ENCODE measurements at places on chromosomes 12 and 14.

DNA sequence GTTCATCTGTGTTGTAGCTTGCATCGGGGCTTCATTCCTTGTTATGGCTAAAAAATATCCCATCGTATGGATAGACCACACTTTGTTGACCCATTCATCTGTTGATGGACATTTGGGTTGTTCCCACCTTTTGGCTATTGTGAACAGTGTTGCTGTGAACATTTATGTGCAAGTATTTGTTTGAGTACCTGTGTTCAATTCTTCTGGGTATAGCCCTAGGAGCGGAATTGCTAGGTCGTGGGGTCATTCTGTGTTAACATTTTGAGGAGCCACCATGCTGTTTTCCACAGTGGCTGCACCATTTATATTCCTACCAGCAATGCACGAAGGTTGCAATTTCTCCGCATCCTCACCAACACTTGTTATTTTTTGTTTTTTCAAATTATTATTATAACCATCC is 23.0 kb upstream of the NCOR2 start:
- no peaks in the 10 kb centered on the region for H3K27me3 ChIP-seq
- no peak overlapping the region for H3K4me3 ChIP-seq
- no peaks in the 10 kb centered on the region for H3K4me1 ChIP-seq
- DNase-seq: no peak
- H3K36me3 ChIP-seq: no peaks in the 10 kb centered on the region
- no peak overlapping the region for H3K27ac ChIP-seq

GRCh38 chr12:89977405-89978085 is 268.9 kb upstream of the ATP2B1 start:
- no peak for DNase-seq
- no peaks in the 10 kb centered on the region for H3K4me1 ChIP-seq
- no peak overlapping the region for H3K27ac ChIP-seq
- no peak overlapping the region for H3K4me3 ChIP-seq
- no peaks in the 10 kb centered on the region for H3K27me3 ChIP-seq

DNA sequence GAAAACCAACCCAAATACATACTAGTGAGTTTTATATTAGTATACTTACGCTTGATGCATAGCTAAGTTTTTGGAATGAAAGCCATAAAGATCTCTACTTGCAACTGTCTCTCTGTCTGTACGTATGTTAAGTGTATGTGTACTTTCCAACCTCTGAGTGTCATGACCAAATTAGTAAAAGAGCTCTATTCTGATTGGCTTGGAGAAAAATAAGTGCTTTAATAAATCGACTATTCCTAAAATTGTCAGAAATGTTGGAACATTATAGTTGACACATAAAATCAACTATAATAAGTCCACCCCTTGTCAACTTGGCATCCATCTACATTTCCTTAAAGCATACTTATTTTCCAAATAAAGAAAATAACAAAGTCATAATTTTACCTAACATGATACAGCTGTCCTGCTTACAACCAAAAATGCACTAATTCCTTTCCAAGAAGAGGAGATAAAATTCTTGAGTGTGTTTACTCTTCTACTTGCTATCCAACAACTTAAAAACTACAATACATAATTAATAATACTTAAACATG is 507.4 kb upstream of the ATP2B1 start:
- H3K36me3 ChIP-seq: no peaks in the 10 kb centered on the region
- H3K27ac ChIP-seq: no peak overlapping the region
- no peaks in the 10 kb centered on the region for H3K4me1 ChIP-seq
- H3K4me3 ChIP-seq: no peak overlapping the region
- DNase-seq: no peak

DNA sequence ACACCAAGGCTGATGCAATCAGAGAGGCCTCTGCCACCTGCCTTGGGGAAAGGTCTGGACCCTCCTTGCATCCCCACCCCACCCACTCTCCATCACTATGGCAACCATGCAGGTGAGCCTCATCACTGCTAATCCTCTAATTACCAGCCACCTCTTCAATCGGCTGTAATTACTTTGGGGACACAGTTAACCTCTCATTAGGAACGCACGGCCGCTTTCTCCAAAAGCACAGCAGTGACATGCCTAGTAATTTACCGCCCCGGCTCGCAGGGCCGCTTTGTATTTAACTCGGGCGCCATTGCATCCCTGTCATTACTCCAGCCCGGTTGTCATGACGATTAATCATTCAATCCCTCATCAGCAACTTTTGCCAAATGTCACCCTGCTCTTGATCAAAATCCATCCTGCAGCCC is 36.3 kb upstream of the FAM222A start:
- H3K27me3 ChIP-seq: no peaks in the 10 kb centered on the region
- H3K36me3 ChIP-seq: no peaks in the 10 kb centered on the region
- DNase-seq: no peak
- H3K27ac ChIP-seq: no peak overlapping the region
- no peak overlapping the region for H3K4me3 ChIP-seq

DNA sequence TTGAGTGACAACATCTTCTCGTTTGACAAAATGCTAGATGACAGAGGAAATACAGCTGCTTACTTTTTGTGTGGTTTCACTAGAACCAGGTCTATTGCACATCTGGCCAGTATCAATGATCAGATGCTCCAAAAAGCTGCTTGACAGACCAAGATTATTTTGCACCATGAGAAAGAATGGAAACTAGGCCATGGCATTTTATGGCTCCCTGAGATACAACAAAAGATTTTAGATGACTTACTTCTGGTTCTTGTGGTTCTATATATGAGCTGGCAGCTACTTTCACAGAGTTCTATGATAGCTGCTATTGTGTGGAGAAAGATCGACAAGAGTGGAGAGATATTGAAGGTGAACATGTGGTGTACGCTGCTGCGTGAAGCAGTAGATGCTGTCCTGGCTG is 25.9 kb upstream of the PPFIBP1 start:
- H3K4me3 ChIP-seq: no peak overlapping the region
- DNase-seq: no peak
- no peaks in the 10 kb centered on the region for H3K27me3 ChIP-seq
- H3K4me1 ChIP-seq: no peaks in the 10 kb centered on the region

GRCh38 chr12:100382338-100382737 is 25.5 kb downstream of the SLC17A8 start:
- no peaks in the 10 kb centered on the region for H3K36me3 ChIP-seq
- no peaks in the 10 kb centered on the region for H3K4me1 ChIP-seq
- no peaks in the 10 kb centered on the region for H3K27me3 ChIP-seq
- H3K4me3 ChIP-seq: no peak overlapping the region

- H3K4me3 ChIP-seq: no peak overlapping the region
- no peaks in the 10 kb centered on the region for H3K4me1 ChIP-seq
- H3K27me3 ChIP-seq: peaks cover 7% of the 10 kb centered on the region
- H3K36me3 ChIP-seq: no peaks in the 10 kb centered on the region
- DNase-seq: peak; percentile 91
Measured at GRCh38 chr12:103571286-103571685, 15.8 kb upstream of the STAB2 start.

DNA sequence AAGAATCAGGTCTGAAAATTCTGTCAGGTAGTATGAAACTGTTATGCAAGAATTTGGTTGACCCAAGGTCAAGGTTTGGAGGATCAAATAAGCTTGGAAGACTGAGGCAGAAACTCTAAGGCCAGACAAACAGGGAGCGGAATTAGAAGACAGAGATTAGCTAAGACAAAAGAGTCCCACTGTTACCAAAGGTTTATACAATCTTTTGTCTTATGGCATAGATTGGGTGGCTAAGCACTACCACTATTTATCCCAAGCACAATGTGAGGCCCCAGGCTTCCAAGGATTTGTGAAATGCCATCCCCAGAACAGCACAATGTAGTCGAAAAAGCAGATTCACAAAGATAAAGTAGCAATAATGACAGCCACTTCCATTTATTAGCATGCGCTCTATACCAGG is 311.2 kb downstream of the SEC23A start:
- peak overlapping the region; percentile 21 for H3K4me3 ChIP-seq
- H3K27ac ChIP-seq: peak overlapping the region; percentile 6
- H3K4me1 ChIP-seq: peaks cover 7% of the 10 kb centered on the region
- H3K36me3 ChIP-seq: no peaks in the 10 kb centered on the region
- no peaks in the 10 kb centered on the region for H3K27me3 ChIP-seq

GRCh38 chr14:88901991-88902390 is 77.5 kb downstream of the TTC8 start:
- DNase-seq: no peak
- no peaks in the 10 kb centered on the region for H3K27me3 ChIP-seq
- no peaks in the 10 kb centered on the region for H3K4me1 ChIP-seq
- no peaks in the 10 kb centered on the region for H3K36me3 ChIP-seq
- H3K4me3 ChIP-seq: no peak overlapping the region
- H3K27ac ChIP-seq: no peak overlapping the region

DNA sequence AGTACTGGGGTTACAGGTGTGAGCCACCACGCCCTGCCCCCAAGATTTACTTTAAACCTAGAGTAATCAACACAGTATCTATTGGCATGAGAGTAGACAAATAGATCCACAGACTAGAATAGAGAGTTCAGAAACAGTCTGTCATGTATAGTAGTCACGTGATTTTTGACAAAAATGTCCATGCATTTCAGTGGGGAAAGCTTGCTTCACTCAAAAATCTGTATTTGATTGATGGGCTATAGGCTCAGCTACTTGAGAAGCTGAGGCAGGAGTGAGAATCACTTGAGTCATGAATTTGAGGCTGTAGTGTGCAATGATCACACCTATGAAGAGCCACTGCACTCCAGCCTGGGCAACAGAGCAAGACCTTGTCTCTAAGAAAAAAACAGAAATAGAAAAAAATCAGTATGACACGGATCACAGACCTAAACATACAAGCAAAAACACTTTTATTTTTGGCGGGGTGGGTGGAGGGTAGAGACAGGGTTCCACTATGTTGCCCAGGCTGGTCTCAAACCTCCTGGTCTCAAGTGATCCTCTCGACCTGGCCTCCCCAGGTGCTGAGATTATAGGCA is 7.6 kb upstream of the ORAI1 start:
- H3K36me3 ChIP-seq: no peaks in the 10 kb centered on the region
- no peaks in the 10 kb centered on the region for H3K27me3 ChIP-seq
- no peak overlapping the region for H3K4me3 ChIP-seq
- no peak overlapping the region for H3K27ac ChIP-seq

DNA sequence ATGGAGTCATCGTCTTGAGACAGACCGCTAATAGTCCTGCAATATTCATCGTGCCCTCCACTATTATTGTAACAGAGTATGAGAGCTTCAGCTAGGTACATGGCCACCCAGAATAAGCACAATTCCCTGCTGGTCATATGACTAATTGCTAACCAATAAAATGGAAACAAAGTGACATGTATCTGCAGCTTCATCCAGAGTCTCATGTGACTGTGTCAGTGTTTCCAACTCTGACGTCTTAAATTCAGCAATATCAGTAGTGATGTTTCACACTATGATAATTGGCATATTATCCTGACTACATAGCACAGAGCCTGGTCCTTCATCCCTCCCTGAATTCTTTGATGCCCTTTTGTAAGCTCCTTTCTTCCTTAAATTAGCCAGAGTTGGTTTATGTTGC is 167.4 kb downstream of the RPS29 start:
- no peak overlapping the region for H3K27ac ChIP-seq
- DNase-seq: no peak
- H3K27me3 ChIP-seq: peaks cover 37% of the 10 kb centered on the region
- H3K4me3 ChIP-seq: no peak overlapping the region

DNA sequence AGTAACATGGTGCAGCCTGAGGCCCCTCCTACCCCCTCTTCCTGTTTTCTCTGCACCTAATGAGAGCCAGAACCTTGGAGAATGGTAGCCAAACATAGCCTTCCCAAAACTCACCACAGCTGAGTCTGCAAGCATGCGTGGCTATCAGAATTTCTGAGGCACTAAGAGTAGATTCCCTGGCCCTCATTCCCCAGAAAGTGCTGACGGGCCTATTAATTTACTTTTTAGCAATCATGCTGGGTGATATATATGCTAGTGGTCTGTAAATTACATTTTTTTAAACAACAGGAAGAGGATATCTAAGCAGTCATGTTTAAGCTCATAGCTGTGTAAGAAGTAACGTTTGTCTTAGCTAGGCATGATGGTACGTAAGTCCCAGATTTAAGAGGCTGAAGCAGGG is 30.4 kb downstream of the KANSL2 start:
- H3K27ac ChIP-seq: no peak overlapping the region
- no peak for DNase-seq
- no peak overlapping the region for H3K4me3 ChIP-seq
- H3K36me3 ChIP-seq: peaks cover 85% of the 10 kb centered on the region

DNA sequence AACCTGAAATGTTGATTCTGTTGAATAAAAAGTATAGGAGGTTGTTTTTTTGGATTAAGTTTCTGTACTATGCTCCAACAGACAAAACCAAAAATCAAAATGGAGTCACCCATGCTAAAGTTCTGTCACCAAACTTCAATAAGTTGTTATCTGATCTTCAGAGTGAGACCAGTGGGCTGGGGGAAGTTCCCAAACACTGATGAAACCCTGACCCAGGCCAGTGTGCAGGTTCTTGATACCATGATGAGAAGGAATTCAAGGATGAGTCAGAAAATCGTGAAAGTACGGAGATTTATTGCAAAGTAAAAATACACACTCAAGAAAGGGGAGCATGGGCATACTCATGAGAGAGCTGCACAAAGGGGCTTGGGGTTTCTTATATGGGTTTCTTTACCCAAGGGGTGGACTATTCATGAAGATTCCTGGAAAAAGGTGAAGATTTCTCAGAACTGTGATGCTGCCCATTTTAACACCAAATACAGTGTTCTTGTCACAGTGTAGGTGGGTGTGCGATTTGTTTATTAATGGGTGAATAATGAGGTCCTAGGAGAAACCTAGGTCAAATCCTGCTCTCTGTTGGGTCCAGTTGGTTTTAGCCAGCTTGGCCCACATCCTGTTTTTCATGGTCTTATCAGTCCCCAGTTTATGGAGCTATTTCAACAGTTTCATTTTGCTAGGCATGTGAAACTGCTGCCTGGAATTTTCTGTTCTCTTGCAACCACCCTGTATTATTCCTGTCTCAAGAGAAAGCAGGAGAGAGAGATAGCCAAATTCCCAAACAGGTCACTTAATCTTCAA is 27.5 kb upstream of the DENND5B start:
- H3K4me1 ChIP-seq: peaks cover 3% of the 10 kb centered on the region
- H3K4me3 ChIP-seq: no peak overlapping the region
- DNase-seq: no peak
- no peaks in the 10 kb centered on the region for H3K27me3 ChIP-seq
- no peaks in the 10 kb centered on the region for H3K36me3 ChIP-seq
- H3K27ac ChIP-seq: no peak overlapping the region

DNA sequence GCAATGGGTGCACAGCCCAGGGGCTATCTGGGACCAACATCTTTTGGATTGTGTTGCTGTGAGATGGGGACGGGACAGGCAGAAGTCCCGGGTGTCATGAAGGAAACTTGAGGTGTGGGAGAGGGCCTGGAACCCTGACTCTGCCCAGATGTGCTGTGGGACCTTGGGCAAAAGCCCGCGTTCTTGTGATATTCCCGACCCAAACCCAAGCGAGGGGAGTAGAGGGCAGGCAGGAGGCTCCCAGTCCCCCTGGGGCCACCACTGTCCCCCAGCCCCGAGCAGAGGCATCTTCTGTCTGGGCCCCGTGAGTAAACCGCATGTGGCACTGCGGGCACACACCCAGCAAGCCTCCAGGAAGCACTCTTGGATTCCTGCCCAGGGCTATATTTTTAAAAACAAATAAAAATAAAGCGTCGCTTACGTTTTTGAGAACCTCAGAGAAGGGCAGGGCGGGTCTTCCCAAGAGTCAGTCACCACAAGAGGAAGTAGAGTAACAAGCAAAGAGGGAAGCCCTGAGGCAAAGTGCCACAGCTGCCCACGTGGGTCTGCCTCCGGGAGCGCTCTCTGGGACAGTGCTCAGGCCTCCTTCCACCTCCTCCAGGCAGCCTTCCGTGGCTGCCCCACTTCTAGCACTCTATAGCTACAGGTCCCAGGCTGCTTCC is 39.5 kb downstream of the BEGAIN start:
- no peaks in the 10 kb centered on the region for H3K4me1 ChIP-seq
- DNase-seq: no peak
- H3K27me3 ChIP-seq: peaks cover 16% of the 10 kb centered on the region
- H3K27ac ChIP-seq: no peak overlapping the region

Measured in endodermal cell (in vitro differentiated cells).